ENCODE measurements at places on chromosomes 13 and 19.
A peak's percentile ranks its signal among the peaks of the same experiment; 100 is the strongest.

- DNase-seq: no peak
Measured at GRCh38 chr19:51779181-51779580, 15.8 kb upstream of the FPR3 start.

DNA sequence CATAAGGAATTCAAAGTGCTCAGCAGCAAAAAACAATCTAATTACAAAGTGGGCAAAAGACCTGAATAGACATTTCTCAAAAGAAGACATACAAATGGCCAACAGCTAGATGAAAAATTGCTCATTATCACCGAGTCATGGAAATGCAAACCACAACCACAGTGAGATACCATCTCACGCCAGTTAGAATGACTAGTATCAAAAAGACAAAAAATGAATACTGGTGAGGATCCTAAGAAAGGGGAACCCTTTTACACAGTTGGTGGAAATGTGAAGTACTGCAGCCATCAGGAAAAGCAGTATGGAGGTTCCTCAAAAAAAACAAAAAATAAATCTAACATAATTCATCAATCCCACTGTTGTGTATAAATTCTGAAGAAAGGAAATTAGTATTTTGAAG, 1206.1 kb downstream of the EFNB2 start:
- DNase-seq: peak; percentile 65

- no peak for DNase-seq
Measured at GRCh38 chr19:29475469-29475868, 50.3 kb upstream of the VSTM2B start.

- DNase-seq: peak; percentile 62
Measured at GRCh38 chr19:9847087-9847671, 12.1 kb downstream of the PIN1 start.

- peak; percentile 20 for DNase-seq
Measured at GRCh38 chr19:21838646-21839045, 2.7 kb upstream of the ZNF43 start.

DNA sequence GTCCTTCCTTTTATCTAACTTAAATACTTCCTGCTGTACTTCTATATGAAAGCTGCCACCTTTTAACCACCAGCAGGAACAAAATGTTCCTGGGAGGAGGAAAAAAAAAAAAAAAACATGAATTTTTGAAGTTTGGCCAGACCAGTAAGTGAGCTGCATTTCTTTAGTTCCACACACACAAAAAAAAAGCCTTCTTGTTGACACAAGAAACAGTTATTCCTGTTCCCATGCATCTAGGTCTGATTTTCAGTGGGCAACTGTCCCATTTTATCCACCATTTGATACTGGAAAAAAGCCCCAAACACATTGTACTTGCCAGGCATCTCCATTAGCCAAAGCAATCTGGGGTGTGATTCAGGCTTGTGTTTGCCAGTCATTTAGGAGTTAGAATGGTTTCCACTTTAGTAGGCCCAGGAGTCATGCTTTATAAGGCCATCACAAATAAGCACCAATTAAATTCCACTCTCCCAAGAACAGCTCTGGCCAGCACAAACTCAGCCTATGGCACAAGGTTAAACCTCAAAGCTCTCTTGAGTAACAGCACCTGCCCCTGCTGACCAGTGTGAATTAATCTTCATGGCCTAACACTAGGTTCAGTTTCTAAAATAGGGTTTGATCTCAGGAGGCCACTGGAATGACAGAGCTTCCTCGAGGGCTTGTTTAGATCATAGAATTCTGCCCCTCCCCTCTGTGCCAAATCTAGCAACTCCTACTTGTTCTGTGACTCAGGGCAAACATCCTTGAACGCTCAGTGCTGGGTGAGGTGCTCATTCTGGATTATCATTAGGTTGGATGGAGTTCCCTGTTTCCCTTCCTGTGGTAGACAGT, 67.1 kb downstream of the NUFIP1 start:
- peak; percentile 97 for DNase-seq

- DNase-seq: peak; percentile 87
Measured at GRCh38 chr19:13834244-13835069, 39.2 kb downstream of the ZSWIM4 start.

DNA sequence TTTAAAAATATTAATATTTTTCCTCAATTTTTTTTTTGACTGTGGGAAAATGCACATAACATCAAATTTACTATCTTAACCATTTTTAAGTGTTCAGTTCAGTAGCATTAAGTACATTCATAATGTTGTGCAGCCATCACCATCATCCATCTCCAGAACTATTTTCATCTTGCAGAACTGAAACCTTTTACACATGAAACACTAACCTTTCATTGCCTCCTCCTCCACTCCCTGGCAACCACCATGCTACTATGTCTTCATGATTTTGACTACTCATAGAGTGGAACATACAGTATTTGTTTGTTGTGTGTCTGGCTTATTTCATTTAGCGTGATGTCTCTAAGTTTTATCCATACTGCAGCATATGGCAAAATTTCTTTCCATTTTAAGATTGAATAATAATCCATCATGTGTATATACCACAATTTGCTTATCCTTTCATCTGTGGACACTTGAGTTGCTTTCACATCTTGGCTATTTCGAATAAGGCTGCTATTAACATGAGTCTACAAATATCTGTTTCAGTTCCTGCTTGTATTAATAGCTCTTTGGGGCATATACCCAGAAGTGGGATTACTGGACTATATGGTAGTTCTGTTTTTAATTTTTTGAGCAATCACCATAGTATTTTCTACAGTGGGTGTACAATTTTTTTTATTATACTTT, 376.4 kb downstream of the MTUS2 start:
- DNase-seq: no peak

- no peak for DNase-seq
Measured at GRCh38 chr13:39200249-39200910, 162.1 kb downstream of the NHLRC3 start.

- DNase-seq: peak; percentile 56
Measured at GRCh38 chr13:113742000-113742441, 17.0 kb upstream of the TMEM255B start.

DNA sequence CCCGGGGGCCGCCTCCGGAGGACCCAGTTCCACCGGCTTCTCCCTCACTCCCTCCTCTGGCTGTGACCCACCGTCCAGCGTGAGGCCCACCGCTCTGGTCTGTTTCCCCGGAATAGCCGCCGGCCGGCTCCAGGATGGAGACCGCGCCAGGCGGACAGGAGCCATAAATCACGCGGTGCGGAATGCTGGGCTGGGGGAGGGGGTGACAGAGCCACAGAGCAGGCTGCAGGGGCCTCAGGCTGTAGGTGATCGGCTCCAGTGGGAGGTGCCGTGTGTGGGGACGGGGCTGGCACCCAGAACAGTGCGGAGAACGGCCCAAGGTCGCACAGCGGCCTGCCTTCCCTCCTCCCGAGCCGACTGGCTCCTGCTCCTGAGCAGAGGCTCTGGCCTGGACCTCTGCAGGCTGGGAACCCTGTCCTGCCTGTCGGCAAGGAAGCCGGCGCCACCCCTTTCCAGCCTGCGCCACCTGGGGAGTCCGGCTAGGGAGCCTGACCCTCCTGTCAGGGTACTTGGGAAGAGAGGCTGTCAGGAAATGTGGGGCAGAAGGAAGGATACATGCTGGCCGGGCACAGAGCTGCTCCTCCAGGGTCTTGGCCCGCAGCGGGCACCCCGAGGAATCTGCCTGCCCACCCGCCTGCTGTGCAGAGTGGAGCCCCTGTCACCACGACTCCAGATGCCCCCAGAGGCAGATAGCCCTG, 8.3 kb downstream of the PIAS4 start:
- DNase-seq: no peak

- DNase-seq: no peak
Measured at GRCh38 chr19:41016488-41017071, 25.5 kb downstream of the CYP2B6 start.

DNA sequence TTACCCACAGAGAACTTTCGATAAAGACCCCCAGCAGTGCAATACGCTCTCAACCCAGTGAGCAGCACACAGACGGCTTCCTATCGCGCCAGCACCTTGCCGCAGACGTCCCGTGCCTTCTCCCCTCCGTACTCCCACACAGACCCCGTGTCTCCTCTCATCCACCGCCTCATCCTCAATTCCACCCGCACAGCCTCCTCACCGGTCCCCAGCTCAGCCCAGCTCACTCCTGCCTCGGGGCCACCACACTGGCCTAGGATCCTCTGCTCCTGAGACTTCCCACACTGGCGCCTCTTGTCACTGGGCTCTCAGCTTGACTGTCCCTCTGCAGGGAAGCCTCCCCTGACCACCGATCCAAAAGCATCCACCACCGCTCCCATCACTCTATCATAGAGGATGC, 9.0 kb downstream of the MLLT1 start:
- DNase-seq: no peak

- DNase-seq: peak; percentile 18
Measured at GRCh38 chr13:39618561-39618960, 15.6 kb upstream of the LHFPL6 start.

- peak; percentile 15 for DNase-seq
Measured at GRCh38 chr19:16942583-16942982, 53.8 kb downstream of the F2RL3 start.

DNA sequence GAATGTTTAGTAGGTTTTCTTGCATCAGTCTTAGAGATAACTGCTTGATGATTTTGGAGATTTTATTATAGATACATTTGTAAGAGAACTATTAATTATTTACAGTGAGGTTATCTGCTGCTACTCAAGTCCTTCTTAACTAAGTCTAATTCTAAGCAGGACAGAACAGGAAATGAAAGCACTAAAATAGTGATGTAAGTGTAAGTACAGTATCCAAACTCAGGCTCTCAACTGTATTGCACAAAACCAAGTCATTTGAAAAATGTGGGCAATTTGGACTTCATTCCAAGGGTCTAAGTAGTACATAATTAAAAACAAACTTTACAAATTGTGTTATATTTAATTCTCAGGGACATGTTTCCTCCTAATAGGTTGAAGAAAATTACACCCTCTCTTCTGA, 417.1 kb downstream of the ITGBL1 start:
- DNase-seq: no peak

GRCh38 chr19:45999653-46000121, 4.4 kb downstream of the CCDC61 start:
- no peak for DNase-seq

GRCh38 chr13:67950603-67951002, 720.5 kb upstream of the PCDH9 start:
- DNase-seq: no peak

GRCh38 chr13:74015137-74015536, 119.1 kb downstream of the KLF12 start:
- peak; percentile 18 for DNase-seq

- DNase-seq: peak; percentile 68
Measured at GRCh38 chr13:40508127-40508526, 158.3 kb downstream of the FOXO1 start.

DNA sequence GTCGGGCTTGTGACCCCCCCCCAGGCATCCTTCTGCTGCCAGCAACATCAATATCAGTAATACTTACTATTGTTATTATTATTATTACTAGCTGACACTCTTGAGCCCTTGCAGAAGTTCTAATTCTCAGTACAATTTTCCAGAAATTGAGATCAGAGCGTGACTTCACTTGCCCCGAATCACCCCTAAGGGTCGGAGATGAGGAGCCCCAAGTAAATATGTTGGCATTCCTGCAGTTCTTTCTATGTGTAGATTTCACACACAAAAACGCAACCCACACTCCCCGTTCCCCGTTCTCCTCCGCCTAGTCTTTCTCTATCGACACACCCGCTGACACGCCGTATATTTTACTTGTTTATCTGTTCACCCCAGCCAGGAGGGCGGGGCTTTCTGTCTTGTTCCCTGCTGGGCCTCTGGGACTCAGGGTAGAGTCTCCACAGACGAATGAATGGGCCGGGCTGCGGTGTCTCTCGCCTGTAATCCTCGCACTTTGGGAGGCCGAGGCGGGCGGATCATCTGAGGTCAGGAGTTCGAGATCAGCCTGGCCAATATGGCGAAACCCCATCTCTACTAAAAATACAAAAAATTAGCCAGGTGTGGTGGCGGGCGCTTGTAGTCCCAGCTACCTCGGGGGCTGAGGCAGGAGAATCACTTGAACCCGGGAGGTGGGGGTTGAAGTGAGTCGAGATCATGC, 14.7 kb downstream of the TLE5 start:
- peak; percentile 75 for DNase-seq

GRCh38 chr13:105763851-105764250, 771.6 kb downstream of the EFNB2 start:
- DNase-seq: no peak

GRCh38 chr19:46115396-46116106, 8.9 kb downstream of the IGFL3 start:
- peak; percentile 88 for DNase-seq

DNA sequence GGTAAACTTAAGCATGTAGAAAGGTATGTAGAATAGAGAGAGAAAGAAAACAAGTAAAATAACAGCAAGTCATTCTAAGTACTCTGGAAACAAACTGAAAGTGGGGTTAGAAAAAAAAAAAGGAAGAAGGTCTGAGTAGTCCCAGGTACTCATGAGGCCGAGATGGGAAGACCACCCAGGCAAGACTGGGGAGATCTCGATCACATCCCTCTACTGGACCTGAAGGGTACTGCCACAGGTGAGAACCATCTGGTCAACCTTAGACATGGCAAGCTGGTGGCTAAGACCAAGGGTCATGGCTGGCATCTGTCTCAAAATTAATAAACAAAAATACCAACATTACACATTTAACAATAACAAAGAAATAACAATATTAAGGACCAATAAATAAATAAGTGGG, 36.3 kb upstream of the ZNF724 start:
- DNase-seq: no peak

- DNase-seq: no peak
Measured at GRCh38 chr13:75812751-75813181, 176.6 kb downstream of the LMO7 start.

GRCh38 chr13:31159306-31159705, 2.4 kb downstream of the HSPH1 start:
- DNase-seq: peak; percentile 15

- no peak for DNase-seq
Measured at GRCh38 chr19:35944556-35944955, 8.4 kb downstream of the LRFN3 start.

- peak; percentile 36 for DNase-seq
Measured at GRCh38 chr19:18278521-18279265, 2.7 kb downstream of the JUND start.

- DNase-seq: no peak
Measured at GRCh38 chr13:19955873-19956559, 2.5 kb upstream of the ZMYM2 start.

GRCh38 chr13:95492044-95492801, 60.3 kb upstream of the CLDN10 start:
- DNase-seq: no peak

GRCh38 chr19:5719274-5719960, 529 bp downstream of the LONP1 start:
- peak; percentile 50 for DNase-seq

- DNase-seq: no peak
Measured at GRCh38 chr13:95708811-95709500, 32.0 kb downstream of the DNAJC3 start.

DNA sequence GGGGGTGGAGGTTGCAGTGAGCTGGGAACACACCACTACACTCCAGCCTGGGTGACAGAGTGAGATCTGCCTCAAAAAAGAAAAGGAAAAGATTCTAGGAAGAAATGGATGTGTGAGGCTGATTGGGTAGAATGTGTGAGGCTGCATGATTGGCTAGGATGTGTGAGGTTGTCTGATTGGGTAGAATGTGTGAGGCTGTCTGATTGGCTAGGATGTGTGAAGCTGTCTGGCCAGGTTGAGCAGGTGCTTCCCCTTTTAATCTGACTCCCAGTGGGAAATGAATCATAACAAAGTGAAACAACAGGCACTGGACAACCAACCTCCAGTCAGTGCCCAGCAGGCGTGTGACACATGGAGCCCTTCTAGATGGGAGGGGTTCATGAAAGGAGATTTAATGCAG, 14.7 kb downstream of the C13orf46 start:
- peak; percentile 32 for DNase-seq

All from M059J (cell line).